CD4-positive, alpha-beta T cell treated with Interleukin-6 at 100 ng/mL for 8 hours (primary cell): ENCODE measurements at places on chromosomes 13 and 19.

DNA sequence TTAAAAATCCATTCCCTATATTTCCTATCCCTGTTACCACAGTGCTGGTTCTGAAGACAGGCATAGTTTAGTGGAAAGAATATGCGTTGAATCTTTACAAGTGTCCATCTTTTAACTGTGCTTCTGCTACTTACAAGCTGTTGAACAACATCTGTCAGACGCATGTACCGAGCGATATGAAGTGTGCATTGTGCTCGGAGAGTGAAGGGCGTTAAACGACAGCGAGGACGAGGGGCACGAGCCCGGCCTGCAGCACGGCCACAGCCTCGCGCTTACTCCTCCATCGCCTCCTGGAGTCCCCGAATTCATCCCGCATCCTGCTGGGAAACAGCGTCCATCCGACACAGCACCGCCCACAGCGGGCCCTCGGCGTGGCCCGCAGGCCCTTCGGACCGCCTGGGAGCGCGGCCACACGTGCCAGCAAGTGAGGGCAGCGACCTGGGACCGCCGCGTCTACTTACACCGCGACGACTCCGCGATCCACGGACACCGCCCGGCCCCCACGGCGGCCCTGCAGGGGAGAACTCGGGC is 514 bp downstream of the PCID2 start:
- no peak for DNase-seq

DNA sequence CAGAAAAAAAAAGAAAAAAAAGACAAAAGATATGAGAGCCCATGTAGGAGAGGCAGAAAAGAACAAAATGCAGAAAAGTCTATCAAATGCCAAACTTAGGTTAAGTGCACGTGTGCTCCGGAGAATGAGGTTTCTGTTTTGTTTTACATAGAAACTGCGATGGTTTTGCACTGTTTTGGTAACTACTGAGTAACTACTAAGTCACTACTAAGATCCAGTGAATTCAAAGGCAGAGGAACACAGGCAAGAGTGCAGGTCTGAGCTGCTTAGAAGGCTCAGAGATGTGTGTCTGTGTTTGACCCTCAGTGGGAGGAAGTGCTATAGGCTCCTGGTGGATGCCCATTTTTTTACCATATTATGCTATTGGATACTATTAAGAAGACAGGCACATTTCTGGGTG is 299.3 kb downstream of the NDFIP2 start:
- no peak for DNase-seq

DNA sequence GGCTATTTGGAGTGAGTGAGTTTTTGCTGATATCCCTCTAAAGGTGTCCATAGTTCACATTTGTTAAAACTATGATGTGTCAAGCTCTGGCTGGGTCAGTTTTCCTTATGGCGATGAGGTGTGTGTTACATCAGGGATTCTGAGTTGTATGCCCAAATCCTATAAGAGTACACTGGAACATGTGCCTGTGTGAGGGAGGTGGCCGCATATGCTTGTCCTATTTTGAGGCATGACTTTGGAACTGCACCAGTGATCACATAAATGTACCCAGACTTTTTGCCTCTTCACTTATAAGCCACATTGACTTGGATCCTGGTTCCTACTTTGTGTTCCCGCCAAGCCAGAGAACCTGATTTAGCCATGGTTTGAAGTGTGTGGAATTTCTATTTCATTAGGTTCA is 140.3 kb upstream of the RXFP2 start:
- DNase-seq = no peak

- no peak for DNase-seq
Measured at GRCh38 chr13:37406031-37406430, 192.5 kb downstream of the POSTN start.

DNA sequence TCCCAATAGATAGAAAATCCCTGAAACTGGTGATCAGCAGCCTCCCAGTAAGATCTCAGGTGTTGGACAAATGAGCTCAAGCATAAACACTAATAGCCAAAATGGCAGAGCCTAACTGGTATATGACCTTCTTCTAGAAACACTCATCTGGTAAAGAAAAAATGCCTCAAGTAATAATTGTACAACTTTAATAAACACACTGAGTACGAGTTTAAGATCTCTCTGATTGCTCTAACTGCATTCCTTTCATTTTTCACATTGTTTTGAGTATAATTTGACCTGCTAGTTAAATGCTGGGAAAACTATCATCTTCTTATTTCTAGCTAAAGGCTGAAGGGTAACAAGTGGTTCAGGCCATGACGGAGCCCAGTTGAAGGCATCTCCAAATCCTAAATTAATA is 2009.5 kb upstream of the PCDH20 start:
- no peak for DNase-seq

- no peak for DNase-seq
Measured at GRCh38 chr13:43877326-43877725, 2.2 kb downstream of the CCDC122 start.

GRCh38 chr19:12899891-12900518 is 9.0 kb downstream of the GCDH start:
- DNase-seq = no peak

GRCh38 chr13:51804295-51805172 is 571 bp upstream of the DHRS12 start:
- peak; percentile 39 for DNase-seq

DNA sequence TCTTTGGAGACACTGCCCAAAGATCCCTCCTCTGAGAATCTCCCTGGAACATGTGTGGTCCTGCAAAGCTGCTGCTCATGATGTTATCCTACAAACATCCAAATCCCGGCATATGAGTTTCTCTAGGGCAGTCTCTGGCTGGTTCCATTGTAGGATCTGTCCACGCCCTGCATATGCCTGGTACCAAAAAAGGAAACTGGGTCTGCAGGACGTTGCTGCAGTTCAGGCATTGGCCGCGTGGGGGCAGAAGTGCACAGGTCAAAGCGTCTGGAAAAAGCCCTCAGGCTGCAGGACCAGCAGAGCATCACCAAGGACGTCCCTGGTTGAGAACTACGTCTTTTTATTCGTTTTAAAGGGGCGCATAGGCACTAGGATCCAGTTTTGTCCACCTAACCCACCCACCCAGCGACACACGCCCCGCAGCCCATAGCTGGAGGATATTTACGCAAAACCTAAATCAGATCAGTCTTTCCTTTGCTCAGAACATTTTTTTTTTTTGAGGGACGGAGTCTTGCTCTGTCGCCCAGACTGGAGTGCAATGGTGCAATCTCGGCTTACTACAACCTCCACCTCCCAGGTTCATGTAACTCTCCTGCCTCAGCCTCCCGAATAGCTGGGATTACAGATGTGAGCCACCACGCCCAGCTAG is 12.9 kb upstream of the ZNF564 start:
- peak; percentile 87 for DNase-seq

DNA sequence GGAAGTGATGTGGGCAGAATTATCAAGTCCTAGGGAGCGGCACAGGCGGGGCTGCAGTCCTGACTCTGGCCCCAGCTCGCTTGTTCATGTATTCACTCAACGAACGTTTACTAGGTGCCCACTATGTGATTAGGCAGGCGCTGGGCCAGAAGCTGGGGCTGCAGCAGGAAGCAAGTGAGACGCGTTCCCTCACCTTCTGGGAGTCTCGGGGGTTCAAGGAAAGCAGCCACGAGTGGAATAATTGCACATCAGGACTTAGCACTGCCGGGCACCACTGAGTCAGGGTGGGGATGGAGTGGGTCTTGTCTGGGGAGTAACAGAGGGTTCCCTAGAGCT is 2.5 kb upstream of the LMTK3 start:
- DNase-seq = no peak

DNA sequence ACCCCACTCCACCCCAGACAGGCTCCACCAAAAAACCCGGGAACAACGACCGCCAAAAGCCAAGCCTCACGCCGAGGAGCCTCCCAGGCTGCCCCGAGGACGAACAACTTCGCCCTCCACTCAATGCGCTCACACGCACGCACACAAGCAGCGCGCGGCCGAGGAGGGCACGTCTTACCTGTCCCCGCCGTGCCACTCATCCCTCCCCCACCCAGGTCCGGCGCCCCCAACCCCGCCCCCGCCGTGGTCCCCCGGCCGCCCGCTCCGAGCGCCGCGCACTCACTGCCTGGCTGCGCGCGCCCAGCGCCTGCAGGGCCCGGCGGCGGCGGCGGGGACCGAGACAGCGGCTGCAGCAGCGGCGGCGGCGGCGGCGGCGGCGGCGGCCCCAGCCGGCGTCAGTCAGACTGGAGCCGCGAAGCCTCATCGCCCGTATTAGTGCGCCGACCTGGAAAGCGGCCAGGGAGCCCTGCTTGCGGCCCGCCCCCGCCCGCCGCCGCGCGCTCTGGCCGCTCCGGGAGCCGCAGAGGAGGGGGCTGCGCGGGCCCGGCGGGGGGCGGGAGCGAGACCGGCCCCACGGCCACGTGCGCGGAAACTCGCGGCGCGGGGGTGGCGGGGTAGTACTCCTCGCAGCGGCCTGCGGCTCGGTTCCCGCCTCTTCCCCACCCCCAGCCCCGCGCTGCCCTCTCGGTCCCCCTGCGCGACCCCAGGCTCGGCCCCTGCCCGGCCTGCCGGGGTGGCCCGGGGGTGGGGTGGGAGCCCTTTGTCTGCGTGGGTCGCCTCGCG is at the start of gene SMAD9:
TSS of gene SMAD9 (minus strand) at position 406 of the 783 bp plus-strand sequence. CDS start 40,549 bp downstream, outside the sequence.
- DNase-seq = no peak

DNA sequence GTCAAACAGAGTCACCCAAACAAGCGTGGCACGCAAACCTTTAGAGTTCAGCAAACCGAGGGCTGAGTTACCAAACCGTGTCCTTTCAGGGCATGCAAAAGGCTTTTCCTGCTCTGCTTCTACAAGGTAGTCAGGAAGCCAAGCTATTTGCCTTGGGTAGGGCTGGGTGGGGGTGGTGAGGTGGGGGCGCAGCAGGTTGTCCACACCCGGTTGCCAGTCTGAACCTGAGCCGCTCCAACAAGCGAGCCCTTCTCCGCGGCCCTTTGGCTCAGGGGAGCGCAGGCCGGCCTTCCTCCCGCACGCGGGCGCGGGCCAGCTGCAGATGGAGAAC is 347 bp upstream of the CLDN10 start:
- DNase-seq = no peak

DNA sequence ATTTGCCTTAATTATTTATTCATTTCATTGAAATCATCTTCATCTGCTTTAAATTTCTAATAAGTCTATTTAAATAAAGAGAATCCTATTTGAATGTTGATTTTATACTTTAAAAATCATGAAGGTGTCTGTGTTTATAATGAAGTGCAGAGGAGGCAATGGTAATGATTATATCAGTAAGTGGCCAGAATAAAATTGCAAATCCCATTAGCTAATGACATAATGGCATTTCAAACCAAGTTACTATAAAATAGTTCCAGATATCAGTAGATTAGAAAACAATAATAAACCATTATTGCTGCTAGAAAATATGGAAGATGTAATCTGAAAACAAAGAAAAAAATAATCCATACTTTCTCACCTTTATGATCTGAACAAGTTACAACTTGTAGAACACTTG is 647.8 kb upstream of the KLHL1 start:
- no peak for DNase-seq

DNA sequence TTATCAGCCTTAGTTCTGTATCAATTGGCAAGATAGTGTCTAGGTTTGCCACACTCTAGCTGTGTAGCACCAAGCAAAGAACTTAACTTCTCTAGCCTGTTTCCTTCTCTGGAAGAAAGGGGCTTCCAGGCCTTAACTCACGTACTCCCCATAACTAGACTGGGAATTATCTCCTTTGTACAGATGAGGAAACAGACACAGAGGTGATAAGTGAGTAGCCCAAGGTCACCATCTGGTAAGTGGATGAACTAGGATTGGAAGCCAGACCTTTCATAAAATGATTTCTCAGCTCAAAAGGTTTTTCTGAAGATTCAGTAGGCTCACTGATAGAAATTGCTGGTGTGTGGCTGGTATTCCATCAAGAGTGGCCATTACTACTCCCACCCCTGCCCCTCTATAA is 3.1 kb downstream of the ZNF428 start:
- no peak for DNase-seq

GRCh38 chr19:23116802-23117571 is at the start of gene ZNF730:
Gene ZNF730 (plus strand): TSS chr19:23117025. CDS start chr19:23117174, 149 bp downstream.
- no peak for DNase-seq

GRCh38 chr13:90926459-90926858 is 421.0 kb upstream of the MIR17HG start:
- DNase-seq = no peak

- DNase-seq = no peak
Measured at GRCh38 chr19:43625918-43626579, 6.6 kb upstream of the ZNF428 start.

GRCh38 chr19:35083691-35084508 is 31.7 kb upstream of the FXYD3 start:
- no peak for DNase-seq

- DNase-seq = peak; percentile 21
Measured at GRCh38 chr19:8655340-8655709, 24.9 kb downstream of the NFILZ start.

GRCh38 chr19:43880483-43880882 is 53.4 kb downstream of the ZNF283 start:
- no peak for DNase-seq

DNA sequence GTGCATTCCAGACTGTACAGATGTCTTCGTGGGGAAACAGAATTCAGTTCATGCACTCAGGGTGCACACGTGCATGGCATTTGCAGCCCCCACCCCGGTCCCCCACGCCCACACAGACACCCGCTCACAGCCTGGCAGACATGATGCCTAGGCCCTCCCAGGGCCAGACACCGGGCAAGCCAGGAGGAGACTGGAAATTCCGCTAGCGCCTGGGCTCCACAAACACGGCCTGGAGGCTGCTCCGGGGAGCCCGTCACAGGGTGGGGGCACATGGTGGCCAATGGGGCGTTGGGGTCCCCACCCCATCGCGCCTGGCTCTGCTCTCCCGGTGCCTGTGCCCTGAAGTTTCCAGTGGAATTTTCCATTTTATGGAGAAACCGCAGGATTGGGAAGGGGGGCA is 3.6 kb downstream of the CILP2 start:
- no peak for DNase-seq

GRCh38 chr13:66138172-66138811 is 1091.8 kb downstream of the PCDH9 start:
- DNase-seq = no peak

GRCh38 chr19:19433666-19434213 is 28.3 kb downstream of the GATAD2A start:
- no peak for DNase-seq

GRCh38 chr13:112376050-112376681 is at the start of gene SPACA7:
Gene SPACA7 (plus strand): TSS chr13:112376355. CDS start chr13:112376386, 31 bp downstream.
- DNase-seq = no peak

DNA sequence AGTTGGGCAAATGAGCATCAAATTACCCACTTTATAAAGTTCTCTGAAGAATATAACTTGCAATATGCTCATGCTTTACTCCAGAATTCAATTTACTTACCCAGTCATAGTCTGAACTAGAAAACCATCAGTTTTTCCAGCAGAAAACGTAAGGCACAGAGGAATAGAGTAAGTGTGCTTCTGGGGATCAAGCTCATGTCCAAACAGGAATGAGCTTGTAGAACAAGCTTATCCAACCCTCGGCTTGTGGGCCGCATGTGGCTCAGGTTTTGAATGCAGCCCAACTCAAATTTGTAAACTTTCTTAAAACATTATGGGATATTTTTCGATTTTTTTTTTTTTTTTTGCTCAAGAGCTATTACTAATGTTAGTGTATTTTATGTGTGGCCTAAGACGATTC is 308.5 kb upstream of the KLF12 start:
- DNase-seq = no peak

DNA sequence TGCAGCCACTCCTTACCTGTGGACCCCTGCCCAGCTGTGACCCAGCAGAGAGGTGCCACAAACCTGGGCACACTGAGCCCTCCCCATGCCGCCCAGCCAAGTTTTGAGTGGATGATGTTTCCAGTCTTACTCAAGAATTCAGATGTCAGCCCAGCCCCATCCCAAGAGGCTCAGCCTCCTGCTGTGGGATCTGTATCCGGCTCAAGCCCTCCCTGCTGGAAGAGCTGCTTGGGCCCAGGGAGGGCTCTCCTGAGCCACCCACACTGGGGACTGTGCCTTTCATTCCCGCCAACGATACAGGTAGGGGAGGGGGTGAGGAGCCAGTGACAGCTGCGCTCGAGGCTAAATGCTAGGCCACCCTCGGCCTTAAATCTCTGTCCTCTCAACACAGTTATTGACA is 5.9 kb upstream of the SLC7A9 start:
- no peak for DNase-seq
